Activated CD8-positive, alpha-beta memory T cell treated with anti-CD3 and anti-CD28 coated beads for 1 hour (primary cell): ENCODE measurements at places on chromosomes 1 and 21.

DNA sequence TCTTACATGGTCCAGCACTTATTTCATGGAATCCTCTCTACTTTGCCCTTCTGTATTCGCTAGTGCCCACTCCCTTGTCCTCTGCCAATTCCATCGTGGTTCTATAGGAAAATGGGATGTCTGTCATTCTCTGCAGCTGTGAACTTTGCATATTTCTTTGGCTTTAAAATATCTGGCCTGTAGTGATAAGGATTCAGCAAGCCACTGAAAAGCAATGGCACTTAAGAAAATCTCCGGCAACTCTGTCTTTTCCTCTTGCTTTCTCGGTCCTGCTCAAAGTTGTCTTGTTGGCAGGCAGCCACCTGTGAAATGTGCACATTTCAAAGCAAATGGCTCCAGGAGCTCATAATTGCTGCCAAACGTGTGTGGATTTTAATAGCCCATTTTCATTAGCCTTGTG lies 91.8 kb downstream of the CHD1L start:
- no peak for DNase-seq

DNA sequence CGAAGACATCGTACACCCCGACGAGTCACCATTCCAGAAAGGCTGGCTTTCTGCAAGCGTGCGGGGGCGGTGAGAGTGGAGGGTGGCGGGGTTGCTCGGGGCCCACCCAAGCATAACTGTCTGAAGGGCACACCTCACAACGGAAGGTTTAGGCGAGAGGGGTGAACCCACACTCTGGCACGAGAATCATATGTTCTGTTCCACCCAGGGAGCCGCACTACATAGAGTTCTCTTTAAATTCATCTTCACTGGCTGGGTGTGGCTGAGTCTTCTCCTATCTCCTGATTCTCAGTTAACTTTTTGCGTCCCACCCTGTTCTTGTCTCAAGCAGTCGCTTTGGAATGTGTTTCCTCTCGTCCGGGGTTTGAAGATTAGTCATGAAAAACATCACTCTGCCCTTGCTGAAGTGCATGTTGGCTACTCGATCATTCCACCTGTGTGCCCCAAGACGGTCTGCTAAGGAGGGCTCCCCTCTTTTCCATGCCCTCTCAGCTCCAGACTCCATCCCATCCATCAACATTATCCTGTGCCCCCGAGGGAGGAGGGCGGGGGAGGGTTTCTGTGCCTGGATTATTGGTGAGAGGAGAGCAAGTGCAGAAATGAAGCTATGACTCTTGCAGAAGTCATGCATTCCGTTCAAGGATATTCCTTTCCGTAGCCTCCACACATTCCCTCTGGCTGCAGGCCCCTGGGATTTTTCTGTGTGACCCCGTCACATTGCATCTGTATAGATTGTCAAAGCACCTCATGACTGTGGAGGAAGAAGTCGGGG lies 53.5 kb upstream of the CD34 start:
- no peak for DNase-seq

- DNase-seq: peak; percentile 80
Measured at GRCh38 chr1:23825076-23825761, at the start of gene HMGCL. HMGCL (minus strand) TSS chr1:23825429; CDS start chr1:23825415, 14 bp downstream.

DNA sequence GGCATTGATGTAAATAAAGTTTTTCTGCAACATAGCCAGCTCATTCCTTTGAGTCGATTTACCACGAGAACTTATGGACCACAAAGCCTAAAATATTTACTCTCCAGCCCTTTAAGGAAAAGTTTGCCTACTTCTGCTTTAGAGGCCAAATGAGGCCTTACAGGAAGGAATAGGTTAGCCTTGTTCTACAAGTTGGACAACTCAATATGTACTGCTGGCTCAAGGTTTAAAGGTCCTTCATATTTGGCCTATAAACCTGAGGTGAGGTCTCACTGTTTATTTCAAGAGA lies 144.5 kb upstream of the DNAH14 start:
- no peak for DNase-seq

- no peak for DNase-seq
Measured at GRCh38 chr1:6001992-6002576, 9.9 kb upstream of the NPHP4 start.

- DNase-seq: no peak
Measured at GRCh38 chr1:40014812-40015594, 25.5 kb upstream of the CAP1 start.

GRCh38 chr1:168829876-168830275 lies 100.9 kb upstream of the DPT start:
- no peak for DNase-seq

- no peak for DNase-seq
Measured at GRCh38 chr1:155196103-155196892, 11.4 kb downstream of the THBS3 start.

DNA sequence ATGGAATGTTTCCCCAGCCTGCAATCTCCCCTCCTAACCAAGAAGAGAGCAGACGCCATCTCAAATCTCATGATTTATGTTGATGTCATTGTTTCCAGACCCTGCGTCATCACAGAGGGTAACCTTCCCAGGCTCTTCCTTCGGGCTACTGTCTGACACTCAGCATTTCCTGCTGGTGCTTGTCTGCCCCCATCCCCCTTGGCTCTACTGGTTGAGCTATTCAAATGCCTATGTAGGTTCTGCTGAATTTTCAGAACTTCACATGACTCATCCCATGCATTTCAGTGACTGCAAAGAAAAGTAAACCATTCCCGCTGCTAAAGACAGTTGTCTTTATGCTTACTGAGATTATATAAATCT lies 24.8 kb upstream of the ITPKB start:
- no peak for DNase-seq

DNA sequence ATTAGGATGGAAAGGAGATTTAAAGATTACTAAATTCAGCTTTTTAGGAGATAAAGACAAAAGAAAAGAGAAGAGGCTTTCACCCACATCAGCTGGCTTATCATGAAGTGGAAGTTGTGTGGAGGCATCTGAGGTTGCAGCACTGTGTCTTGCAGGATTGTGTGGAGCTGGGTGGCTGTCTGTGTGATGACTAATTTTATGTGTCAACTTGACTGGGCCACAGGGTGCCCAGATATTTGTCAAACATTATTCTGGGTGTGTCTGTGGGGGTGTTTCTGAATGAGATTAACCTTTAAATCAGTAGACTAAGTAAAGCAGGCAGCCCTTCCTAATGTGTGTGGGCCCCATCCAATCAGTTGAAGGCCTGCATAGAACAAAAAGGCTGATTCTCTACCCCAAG lies 3.9 kb downstream of the KCNA10 start:
- no peak for DNase-seq

DNA sequence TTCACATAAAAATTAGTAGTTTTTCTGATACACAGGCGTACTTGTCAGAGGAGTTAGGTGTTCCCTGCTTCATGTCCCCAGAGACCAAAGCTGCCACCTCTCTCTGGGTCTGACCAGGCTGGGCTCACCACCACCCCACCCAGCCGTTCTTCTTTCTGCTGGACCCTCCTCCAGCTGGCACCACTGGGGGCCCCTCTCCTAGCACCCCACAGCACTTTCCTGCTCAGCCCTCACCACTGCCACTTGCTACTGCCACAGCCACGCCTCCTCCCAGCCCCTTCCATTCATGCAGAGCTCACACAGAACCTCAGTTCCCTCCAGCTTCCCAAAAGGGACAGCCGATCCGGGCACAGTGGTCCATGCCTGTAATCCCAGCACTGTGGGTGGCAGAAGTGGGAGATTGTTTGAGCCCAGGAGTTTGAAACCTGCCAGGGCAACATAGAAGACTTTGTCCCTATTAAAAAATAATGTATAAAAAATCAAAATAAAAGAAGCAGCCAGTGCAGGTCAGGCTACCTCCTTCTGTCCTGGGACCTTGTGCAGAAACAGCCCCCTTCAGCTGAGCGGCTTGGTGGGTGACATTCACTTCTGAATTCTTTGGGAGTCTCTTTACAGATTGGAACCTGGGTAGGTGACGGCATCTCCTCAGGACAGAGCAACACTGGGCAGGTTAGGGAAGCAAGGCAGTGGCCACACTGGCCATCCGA lies 208.3 kb downstream of the TOMM20 start:
- no peak for DNase-seq

DNA sequence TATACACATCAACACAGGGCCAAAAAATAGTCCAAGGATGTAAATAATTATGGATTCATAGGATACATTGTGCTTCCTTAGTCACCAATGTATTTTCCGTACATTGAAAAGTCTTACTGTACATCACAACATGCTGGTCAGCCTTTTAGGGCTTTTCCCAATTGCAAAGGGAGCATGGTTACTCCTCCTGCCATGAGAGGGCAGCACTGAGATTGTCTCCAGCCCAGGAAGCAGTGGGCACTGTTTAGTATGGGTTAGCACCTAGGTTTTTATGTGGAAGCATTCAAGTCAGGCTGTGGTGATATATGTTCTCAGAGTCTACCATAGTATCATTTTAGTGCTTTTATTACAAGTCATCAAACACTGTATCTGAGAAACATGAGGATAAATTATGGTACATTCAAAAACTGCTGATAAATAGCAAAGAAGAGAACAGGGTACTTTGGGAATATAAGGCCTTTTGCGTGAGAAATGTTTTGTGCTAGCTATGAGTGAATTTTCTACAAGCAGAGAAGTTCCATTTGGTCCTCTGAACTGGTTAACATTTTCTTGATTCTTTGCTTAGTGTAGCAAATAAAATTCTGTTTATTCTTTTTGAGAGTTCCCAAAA lies 34.0 kb downstream of the ST6GALNAC5 start:
- no peak for DNase-seq

GRCh38 chr1:206924592-206925105 lies 2.9 kb upstream of the FCMR start:
- DNase-seq: no peak

- DNase-seq: no peak
Measured at GRCh38 chr1:65470766-65471165, 50.3 kb downstream of the LEPR start.

DNA sequence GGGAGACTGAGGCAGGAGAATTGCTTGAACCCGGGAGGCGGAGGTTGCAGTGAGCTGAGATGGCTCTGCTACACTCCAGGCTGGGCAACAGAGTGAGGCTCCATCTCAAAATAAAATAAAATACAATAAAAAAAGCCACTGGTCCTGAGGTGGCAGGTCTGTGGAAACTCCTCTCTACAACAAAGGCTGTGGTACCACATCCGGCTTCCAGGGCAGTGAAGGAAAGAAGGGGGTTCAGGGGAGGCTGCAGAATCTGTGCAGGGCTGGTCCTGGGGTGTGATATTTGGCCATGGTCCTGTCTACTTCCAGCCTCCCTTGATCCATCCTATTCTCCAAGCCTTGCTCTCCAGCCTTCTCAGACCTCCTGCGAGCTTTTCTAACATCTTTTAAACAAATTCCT lies 731 bp upstream of the ZNF683 start:
- DNase-seq: no peak

- no peak for DNase-seq
Measured at GRCh38 chr21:46674430-46675007, 39.0 kb downstream of the PRMT2 start.

GRCh38 chr1:245615001-245615400 lies 460.2 kb downstream of the KIF26B start:
- DNase-seq: no peak

GRCh38 chr1:18089488-18089887 lies 18.1 kb upstream of the IGSF21 start:
- DNase-seq: no peak
